ENCODE measurements at places on chromosomes 1 and 21.
A peak's percentile ranks its signal among the peaks of the same experiment; 100 is the strongest.

DNA sequence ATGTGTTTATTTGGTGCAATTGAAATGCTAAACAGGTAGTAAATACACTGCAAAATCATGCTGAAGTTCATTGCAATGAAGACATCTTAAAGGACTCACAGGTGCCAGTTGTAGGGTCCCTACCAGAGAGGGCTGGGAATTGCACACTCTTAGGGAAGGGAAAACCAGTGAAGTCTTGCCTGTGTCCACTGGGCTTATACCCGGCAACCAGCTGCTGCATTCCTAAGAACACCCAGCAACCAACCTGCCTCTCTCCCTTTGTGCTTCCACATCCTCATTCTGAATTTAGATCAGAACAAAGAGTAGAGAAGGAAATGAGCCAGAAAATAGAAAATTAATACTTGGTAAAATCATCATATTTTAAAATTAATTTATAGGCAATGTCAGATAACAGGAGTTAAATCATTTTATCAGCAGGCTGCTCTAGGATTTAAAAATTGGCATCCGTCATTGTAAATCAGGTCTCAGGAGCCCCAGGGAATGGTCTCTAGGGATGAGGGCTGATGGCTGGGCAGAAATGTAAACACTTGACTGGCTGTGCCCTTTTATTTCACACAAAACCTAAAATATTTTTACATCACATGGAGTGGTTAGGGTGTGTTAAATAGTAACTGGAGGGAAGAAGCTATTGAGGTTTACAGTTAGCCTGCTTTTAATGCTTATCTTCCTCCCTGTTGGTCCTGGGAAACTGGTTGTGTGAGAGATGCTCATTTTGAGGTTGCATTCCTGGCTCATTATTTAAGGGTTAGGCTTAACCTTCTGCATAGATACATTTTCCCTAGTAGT is 31.3 kb downstream of the PTGFRN start:
- no peak for DNase-seq

DNA sequence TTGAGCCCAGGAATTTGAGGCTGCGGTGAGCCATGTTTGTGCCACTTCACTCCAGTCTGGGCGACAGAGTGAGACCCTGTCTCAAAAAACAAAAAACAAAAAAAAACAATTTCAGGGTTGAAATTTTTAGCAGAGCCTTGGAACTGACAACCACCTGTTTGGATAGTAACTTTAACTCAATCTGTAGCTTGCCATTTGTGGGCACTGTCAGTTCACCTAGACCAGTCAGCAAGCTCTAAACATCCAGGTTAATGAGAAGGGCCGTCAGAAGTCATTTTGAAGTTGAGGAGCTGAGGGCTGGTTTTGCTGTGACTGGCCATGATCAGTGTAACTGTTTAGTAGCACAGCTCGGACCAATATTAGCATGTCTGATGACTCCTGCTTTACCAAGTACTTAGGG is 8.4 kb downstream of the TRAPPC10 start:
- DNase-seq = no peak

DNA sequence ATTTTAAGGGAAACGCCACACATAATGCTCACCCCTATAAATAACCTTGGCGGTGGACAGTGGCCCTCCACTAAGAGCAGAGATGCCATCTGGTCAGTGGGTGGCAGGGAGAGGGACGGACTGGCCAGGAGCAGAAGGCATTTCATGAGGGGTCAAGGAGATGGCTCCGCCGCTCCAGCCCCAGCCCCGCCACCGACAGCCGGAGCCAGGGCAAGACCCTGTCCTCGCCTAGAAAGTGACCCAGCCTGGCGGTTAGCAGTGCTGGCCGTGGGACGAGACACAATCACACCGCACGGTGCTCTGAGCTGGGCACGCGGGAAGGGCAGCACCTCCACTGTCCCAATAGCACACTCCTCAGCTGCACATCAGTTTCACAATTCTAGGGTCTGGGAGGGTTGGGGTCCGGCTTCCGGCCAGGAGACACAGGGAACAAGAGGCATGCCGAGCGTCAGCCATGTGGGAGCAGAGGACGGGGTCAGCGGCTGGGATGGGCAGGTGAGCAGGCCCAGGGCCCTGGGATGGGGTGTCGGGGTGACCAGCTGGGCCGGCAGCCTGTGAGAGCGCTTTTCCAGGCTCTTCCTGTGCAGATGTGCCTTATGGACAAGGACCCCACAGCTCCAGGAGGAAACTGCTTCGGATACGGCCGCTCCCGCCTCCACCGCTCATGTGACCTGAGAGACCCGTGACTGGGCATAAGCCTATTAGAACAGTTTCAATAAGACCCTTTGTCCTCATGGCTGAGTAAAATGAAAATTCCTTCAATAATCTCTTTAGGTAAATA is 5.7 kb downstream of the SLC19A1 start:
- DNase-seq = no peak

GRCh38 chr1:203720242-203720641 is 44.7 kb upstream of the LAX1 start:
- no peak for DNase-seq

GRCh38 chr21:14114251-14114650 is 96.5 kb downstream of the LIPI start:
- DNase-seq = peak; percentile 78

- DNase-seq = no peak
Observed at GRCh38 chr1:186310307-186310706, 64.7 kb downstream of the TPR start.

Measured in NCI-H1048 (cell line).